ENCODE measurements at places on chromosomes 11 and 22.

DNA sequence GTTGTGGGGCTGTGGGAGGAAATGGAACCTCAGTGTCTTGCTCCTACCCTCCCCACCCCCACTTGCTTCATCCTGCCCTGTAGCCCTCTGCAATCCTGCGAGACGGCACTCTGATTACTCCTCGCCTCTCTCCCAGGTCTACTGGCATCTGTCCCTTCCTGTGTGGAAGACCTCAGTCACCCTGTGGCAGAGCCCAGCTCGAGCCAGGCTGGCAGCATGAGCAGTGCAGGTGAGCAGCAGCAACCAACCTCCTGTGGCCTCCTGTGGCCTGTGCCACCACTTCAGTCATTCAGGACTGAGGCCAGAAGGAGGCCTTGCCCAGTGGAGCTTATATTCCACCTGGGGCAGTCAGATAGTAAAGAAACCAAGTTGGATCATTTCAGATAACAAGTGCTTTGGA is 14.7 kb upstream of the MAPK8IP1 start:
- DNase-seq = no peak

- no peak for DNase-seq
Measured at GRCh38 chr22:22933807-22934542, 46.4 kb downstream of the IGLL5 start.

GRCh38 chr11:70251659-70252321 is 18.7 kb upstream of the PPFIA1 start:
- no peak for DNase-seq

DNA sequence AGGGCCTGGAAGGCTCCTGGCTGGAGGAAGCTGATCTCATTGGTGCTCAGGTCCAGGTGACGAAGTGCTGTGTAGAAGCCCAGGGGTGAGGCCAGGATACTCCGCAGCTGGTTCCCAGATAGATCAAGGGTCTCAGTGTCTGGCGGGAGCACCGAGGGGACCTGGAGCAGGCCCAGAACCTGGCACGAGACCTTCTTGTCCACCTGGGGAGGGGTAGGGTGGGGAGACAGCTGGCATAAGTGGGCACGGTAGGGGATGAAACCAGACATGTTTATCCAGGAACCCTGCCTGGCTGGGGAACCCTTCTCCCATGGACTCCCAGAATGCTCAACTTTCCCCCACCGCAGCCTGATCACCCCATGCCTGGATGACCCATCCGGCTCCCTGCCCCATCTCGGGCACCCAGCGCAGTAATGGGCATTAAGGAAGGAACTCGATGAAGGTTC is 9.2 kb downstream of the LRRC32 start:
- no peak for DNase-seq

DNA sequence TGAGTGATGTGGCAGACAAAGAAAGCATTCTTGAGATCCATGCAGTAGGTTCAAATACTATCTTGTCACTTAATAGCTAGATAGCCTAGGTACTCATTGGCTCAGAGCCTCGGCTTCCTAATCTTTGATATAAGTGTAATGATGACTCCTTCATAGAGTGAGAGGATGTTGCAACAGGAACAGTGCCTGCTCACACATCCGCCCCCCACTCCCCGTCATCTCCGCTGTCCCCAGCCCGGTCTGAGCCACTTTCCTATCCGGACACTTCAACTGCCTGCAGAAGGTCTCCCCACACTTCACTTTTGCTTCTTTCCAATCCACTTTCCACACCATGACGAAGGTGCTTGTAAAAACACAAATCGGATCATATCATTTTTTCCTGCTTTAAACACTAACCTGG is 128.8 kb downstream of the NTM start:
- no peak for DNase-seq

- no peak for DNase-seq
Measured at GRCh38 chr11:61833926-61834277, 5.8 kb downstream of the FADS2 start.

DNA sequence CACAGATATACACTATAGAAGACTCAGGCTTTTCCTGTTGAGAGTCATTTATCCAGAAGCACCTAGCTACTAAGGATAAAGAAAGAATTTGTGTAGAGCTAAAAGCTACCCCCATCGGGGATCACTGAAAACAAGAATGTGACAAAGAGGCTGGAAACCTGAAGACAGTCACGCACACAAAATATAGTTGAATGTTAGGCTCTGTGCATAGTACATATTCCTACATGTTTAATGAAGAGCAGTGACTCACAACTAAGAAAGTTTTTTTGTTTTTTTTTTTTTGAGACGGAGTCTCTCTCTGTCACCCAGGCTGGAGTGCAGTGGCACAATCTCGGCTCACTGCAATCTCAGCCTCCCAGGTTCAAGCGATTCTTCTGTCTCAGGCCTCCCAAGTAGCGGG is 8.4 kb downstream of the OR10V1 start:
- DNase-seq = no peak

GRCh38 chr11:13343931-13344717 is 66.5 kb downstream of the BMAL1 start:
- DNase-seq = no peak

DNA sequence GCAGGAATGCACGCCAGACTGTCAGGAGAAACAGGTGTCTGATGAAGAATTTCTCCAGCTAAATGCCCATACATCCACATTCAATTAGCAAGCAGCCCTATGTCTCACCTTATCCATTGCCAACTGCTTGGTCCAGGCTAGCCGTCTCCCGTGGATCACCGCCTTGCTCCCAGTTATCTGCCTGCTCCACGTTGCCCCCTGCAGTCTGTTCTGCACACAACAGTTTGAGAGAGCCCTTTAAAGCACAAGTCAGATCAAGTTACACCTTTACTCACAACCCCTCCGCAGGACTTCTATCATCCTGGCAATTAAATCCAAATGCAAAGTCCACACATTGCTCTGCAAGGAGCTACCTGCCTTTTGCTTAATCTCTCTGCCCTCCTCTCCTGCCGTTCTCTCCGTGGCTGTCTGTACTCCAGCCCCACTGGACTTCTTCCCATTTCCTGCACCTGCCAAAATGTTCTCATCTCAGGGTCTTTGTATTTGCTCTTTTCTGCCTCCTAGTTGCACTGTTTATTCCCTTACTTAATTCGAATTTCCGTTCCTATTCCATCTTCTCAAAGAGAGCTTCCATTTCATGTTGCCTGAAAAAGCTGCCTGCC is 185.3 kb upstream of the LARGE1 start:
- DNase-seq = no peak

DNA sequence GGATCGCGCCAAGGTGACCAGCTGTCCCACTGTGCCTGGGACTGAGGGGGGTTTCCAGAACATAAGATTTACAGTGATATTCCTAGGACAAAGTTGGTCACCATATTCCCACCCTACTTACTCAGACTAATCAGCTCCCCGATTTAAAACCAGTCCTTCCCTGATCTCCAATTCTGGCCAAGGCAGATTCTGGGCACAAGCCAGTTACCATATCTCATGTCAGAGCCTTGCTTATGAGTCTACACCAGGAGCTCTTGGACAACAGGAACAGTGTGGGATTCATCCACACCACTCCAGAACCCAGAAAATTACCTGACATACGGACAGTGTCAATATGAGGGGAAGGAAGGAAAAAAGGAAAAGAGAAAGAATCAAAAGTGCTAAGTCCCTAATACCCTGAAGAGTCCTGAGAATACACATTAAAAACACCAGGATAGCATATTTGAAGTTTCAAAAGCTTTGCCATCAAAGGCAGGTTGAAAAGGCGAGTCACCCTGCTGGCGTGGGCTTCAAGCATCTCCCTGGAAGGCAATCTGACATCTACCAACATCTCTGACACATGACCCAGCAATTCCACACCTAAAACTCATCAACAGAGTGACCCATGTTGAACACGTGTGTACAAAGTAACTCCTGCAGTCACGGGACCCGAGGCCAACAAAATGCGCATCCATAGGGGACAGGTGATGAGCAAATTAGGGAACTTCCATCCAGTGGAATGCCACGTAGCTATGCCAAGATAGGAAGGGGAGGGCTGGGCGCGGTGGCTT is 8.0 kb upstream of the IL2RB start:
- no peak for DNase-seq

GRCh38 chr22:39098026-39098425 is 982 bp downstream of the APOBEC3H start:
- DNase-seq = no peak

GRCh38 chr22:29014773-29015172 is 46.9 kb downstream of the C22orf31 start:
- DNase-seq = no peak

DNA sequence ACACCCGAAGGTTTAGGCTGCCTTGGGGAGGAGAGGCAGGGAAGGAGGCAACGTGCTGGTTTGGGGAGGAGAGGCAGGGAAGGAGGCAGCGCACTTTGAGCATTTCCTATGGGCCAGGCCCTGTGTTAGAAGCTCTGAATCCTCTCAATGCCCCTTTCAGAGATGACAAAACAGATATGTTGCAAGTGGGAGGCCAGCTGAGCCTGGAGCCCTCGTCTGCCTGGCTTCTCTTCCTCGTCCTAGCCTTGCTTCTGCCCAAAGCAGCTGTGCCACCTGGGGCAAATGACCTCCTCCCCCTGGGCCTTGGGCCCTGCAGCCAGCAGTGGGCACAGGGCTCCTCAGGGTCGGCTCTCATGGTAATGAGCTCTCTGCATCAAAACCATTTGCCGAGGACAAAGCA is 15.3 kb upstream of the LRRC32 start:
- no peak for DNase-seq

DNA sequence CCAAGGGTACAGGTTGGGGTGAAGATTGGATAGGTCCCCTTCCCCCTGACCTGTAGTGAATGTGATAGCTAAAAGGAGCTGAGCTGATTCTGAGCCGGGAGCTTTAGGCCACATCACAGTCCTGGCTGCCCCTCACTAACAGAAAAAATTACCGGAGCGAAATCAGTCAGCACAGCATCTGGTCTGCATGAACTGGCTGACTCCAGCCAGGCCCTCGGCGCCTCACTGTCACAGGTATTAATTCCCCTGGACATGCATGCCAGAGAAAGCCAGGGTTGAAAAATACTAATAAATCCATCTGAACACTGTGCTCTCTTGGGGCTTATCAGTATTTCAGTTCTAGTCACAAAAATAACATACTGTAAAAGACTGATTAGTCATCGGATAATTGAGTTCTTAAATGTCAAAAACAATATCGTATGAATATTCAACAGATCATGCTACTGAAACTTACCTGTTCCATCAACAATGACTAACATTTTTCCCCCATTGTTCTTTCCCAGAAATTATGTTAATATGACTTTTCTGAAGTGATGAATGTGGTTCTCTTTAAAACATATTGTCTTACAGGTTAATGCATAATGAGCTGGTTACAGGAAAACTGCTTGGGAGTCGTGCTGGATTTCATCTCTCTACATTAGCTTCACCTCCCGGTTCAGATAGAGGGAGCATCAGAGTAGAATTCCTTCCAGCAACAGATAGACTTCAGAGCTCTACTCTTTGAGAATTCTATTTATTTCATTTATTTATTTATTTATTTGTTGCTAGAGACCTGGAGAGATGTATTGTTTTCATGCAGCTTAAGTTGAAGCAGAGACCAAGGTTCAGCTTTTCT is 387.7 kb downstream of the NXPE2 start:
- no peak for DNase-seq

GRCh38 chr11:74770456-74770855 is 21.8 kb downstream of the RNF169 start:
- no peak for DNase-seq

DNA sequence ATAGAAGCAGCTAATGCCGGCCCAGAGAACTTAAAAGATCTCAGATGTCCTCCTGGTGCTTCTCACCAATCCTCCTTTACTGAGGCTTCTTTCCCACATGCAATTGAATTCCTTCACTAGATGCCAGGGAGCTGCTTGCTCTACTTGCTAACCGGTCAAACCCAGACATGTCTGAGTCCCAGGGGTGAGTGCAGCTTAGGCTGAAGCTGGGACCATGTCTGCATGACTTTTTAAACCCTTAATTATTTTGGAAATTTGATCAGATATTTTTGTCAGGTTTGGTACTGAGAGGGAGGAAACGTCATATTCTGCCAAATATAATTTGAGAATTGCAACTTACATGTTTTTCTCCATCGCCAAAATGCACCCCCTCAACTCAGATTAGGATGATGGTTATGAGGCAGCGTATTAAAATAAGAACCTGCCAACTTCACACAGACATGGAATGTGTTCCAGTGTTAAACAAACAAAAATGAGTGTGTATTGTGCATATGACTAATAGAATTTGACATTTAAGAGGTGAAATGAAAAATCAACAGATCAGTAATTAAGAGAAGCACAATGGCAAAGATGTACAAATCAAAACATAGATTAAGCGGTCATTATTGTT is 529.5 kb downstream of the ETS1 start:
- DNase-seq = no peak

GRCh38 chr22:23548501-23549197 is 31.4 kb downstream of the IGLL1 start:
- DNase-seq = no peak

DNA sequence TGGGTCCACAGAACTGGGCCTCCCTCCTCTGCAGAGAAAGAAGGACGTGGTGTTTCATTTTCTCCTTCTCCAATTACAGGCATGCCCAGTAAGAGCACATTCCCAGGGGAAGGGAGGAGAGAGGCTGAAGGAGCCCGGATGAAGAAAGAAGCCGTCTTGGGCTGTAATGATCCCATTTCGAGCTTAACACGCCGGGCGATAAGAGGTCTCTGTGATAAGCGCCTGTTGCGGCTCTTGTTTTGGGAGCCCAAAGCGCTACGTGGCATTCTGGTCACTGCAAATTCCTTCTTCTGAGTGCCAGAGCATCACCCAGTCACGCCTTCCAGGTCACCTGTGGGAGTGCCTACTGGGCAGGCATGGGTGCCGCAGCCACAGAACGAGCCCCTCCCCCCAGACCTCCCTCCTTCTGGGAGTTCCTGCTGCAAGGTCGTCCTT is 57.5 kb downstream of the ANO1 start:
- DNase-seq = no peak

DNA sequence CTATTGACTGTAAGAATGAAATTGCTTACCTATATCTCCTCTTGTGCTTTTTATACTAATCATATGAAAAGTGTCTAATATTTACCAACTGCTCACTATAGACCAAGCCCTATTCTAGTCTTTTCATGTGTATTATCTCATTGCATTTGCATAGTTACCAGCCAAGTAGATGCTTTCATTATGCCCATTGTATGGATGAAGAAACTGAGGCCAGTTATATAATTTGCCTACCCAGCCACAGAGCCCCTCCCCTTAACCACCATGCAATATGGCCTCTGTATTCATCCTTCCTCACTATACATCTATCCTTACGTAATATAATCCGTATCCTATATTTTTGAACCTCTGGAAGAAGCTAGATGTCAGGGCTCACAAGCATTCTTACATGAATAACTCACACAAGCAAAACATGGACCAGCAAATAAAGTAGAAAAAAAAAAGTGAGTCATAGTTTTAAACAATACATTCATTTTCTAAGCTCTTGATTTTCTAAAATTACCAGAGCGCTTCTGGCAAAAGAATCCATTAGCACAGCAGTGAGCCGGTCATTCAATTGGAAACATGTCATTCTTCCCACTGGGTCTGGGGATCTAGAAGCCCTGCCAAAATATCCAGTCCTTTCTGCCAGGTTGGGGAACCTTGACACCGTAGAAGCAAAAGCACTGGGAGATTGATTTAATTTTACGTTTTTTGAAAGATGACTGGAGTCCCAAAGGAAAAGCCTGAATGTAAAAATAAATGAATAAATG is 80.0 kb downstream of the C11orf91 start:
- DNase-seq = no peak
